ENCODE measurements at places on chromosomes 3 and 15. TPM values are rescaled to one million over a fixed set of nuclear protein-coding genes. Genes with fewer than 3 reads are reported as not detected.

The HAPLN3 gene
- 6.2 TPM for total RNA-seq

The LYSMD2 gene
- 5.0 TPM for total RNA-seq

The ELP6 gene
- total RNA-seq = 58.5 TPM

The TLR9 gene
- total RNA-seq = not detected

The CYP11A1 gene
- 2.0 TPM for total RNA-seq

The UTS2B gene
- total RNA-seq = 0.62 TPM

All from progenitor cell of endocrine pancreas (in vitro differentiated cells).